ENCODE measurements at places on chromosomes 6 and 20.

DNA sequence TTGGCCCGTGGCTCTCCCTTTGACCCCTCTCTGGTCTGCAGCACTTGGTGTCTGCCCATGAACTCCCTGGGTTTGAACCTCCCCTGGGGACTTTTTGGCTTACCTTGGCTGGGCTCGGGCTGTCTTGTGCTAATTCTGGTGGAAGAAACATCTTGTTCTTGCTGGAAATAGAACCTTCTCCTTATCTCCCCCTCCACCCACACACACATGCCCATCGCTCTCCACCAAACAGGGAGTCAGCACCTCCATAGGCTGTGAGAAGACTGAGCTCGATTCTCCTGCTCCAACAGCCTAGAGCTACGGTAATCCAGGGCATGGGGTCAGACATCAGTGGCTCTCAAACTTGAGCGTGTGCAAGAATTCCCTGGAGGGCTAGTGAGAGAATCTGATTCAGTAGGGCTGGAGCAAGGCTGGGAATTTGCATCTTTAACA is 114.4 kb upstream of the SLC22A23 start:
- H3K4me3 ChIP-seq: no peak overlapping the region
- H3K27ac ChIP-seq: no peak overlapping the region
- no peaks in the 10 kb centered on the region for H3K36me3 ChIP-seq
- no peak for DNase-seq
- H3K4me1 ChIP-seq: no peaks in the 10 kb centered on the region

GRCh38 chr6:35569011-35569461 is 56.3 kb upstream of the TULP1 start:
- peaks cover 20% of the 10 kb centered on the region for H3K36me3 ChIP-seq
- DNase-seq: peak; percentile 8
- H3K27me3 ChIP-seq: peaks cover 12% of the 10 kb centered on the region
- H3K4me1 ChIP-seq: no peaks in the 10 kb centered on the region
- no peak overlapping the region for H3K4me3 ChIP-seq

- H3K4me3 ChIP-seq: no peak overlapping the region
- H3K27ac ChIP-seq: no peak overlapping the region
- DNase-seq: no peak
- peaks cover 26% of the 10 kb centered on the region for H3K27me3 ChIP-seq
- H3K4me1 ChIP-seq: no peaks in the 10 kb centered on the region
Observed at GRCh38 chr6:117829594-117830319, 77.3 kb upstream of the SLC35F1 start.

- no peak overlapping the region for H3K27ac ChIP-seq
- H3K36me3 ChIP-seq: no peaks in the 10 kb centered on the region
- H3K4me3 ChIP-seq: no peak overlapping the region
- DNase-seq: no peak
- H3K4me1 ChIP-seq: peaks cover 21% of the 10 kb centered on the region
- no peaks in the 10 kb centered on the region for H3K27me3 ChIP-seq
Observed at GRCh38 chr6:152543519-152543918, 93.6 kb downstream of the SYNE1 start.

- no peak overlapping the region for H3K27ac ChIP-seq
- H3K36me3 ChIP-seq: no peaks in the 10 kb centered on the region
- DNase-seq: no peak
- H3K4me3 ChIP-seq: no peak overlapping the region
Observed at GRCh38 chr20:32635764-32636163, 38.0 kb downstream of the C20orf203 start.

- H3K4me1 ChIP-seq: no peaks in the 10 kb centered on the region
- DNase-seq: no peak
- no peaks in the 10 kb centered on the region for H3K27me3 ChIP-seq
- H3K36me3 ChIP-seq: no peaks in the 10 kb centered on the region
- H3K4me3 ChIP-seq: no peak overlapping the region
Observed at GRCh38 chr6:110573136-110573535, 96.7 kb upstream of the SLC22A16 start.

- no peaks in the 10 kb centered on the region for H3K27me3 ChIP-seq
- H3K36me3 ChIP-seq: peaks cover 3% of the 10 kb centered on the region
- no peak overlapping the region for H3K27ac ChIP-seq
- H3K4me3 ChIP-seq: no peak overlapping the region
- DNase-seq: no peak
Observed at GRCh38 chr6:145863988-145864616, 49.5 kb upstream of the FBXO30 start.

GRCh38 chr6:162306616-162307015 is 420.9 kb downstream of the PRKN start:
- no peak overlapping the region for H3K27ac ChIP-seq
- no peaks in the 10 kb centered on the region for H3K27me3 ChIP-seq
- H3K36me3 ChIP-seq: no peaks in the 10 kb centered on the region
- no peak for DNase-seq
- no peak overlapping the region for H3K4me3 ChIP-seq
- H3K4me1 ChIP-seq: no peaks in the 10 kb centered on the region

GRCh38 chr20:23157734-23158133 is 71.6 kb upstream of the CD93 start:
- H3K27ac ChIP-seq: no peak overlapping the region
- H3K36me3 ChIP-seq: no peaks in the 10 kb centered on the region
- no peak for DNase-seq
- H3K4me1 ChIP-seq: peaks cover 5% of the 10 kb centered on the region
- H3K4me3 ChIP-seq: no peak overlapping the region

GRCh38 chr6:154491567-154492470 is 18.7 kb downstream of the CNKSR3 start:
- H3K4me3 ChIP-seq: no peak overlapping the region
- DNase-seq: no peak
- no peak overlapping the region for H3K27ac ChIP-seq
- H3K36me3 ChIP-seq: no peaks in the 10 kb centered on the region
- H3K27me3 ChIP-seq: peaks cover 14% of the 10 kb centered on the region

DNA sequence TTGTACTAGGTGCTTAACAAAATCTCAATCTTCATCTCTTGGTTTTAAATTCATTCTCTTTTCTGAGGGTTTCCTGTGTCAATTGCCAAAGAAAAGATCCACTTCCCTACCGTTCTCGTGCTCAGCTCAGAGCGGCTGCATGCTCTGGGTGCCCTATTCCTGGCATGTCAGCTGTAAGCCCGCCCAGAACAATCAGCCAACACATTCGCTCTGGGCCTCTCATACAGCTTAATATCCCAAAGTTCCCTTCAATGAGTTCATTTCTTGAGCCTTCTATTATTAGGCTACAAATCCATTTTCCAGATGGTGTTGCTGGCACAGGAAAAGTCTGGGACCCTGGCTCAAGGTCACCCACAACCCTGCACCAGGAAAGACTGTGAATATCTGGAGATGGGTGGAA is 24.3 kb upstream of the LRFN2 start:
- H3K4me3 ChIP-seq: no peak overlapping the region
- peaks cover 3% of the 10 kb centered on the region for H3K36me3 ChIP-seq
- H3K27me3 ChIP-seq: peaks cover 69% of the 10 kb centered on the region
- DNase-seq: no peak
- no peak overlapping the region for H3K27ac ChIP-seq
- H3K4me1 ChIP-seq: no peaks in the 10 kb centered on the region

- H3K27ac ChIP-seq: no peak overlapping the region
- H3K4me1 ChIP-seq: no peaks in the 10 kb centered on the region
- no peak for DNase-seq
- no peaks in the 10 kb centered on the region for H3K36me3 ChIP-seq
Observed at GRCh38 chr20:63141531-63141930, 74.4 kb downstream of the YTHDF1 start.

- no peak for DNase-seq
- peaks cover 30% of the 10 kb centered on the region for H3K27me3 ChIP-seq
- H3K36me3 ChIP-seq: no peaks in the 10 kb centered on the region
- no peak overlapping the region for H3K27ac ChIP-seq
Observed at GRCh38 chr6:151154418-151154817, 85.3 kb upstream of the AKAP12 start.

GRCh38 chr20:689348-689747 is 13.7 kb upstream of the SCRT2 start:
- no peak overlapping the region for H3K4me3 ChIP-seq
- peaks cover 5% of the 10 kb centered on the region for H3K36me3 ChIP-seq
- no peaks in the 10 kb centered on the region for H3K4me1 ChIP-seq
- peaks cover 89% of the 10 kb centered on the region for H3K27me3 ChIP-seq
- no peak overlapping the region for H3K27ac ChIP-seq
- DNase-seq: no peak

DNA sequence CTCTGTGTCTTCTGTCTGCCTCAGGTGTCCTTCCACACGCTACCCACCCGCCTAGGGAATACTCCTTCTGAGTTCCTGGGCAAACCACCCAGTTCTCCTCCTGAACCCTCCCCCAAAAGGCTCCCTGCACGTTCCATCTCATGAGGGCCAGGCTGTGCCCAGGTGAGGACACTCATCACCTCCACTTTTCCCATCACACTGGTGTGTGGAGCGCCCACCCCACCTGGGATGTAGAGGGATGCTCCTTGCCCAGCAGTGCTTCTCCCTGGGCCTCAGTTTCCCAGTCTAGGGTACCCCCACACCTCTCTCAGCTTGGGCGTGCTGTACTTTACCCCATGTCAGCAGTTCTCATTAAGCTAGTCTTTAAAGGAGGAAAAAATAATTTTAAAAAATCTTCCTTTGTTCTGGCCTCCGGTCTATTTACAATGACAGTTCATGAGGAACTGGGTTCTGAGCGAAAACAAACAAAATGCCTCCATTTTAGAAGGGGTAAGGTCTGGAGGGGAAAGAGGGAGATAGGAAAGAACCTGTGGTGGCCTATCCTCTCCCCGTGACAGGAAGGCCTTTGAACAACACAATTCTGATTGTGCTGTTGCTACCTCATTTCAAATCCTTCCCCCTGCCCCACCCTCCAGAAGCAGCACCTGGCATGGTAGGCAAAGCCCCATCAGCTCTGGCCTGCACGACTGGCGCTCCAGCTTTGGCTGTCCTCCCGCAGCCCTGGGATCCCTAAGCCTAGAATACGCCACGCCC is 1.7 kb upstream of the C20orf203 start:
- DNase-seq: no peak
- H3K4me3 ChIP-seq: no peak overlapping the region
- no peaks in the 10 kb centered on the region for H3K36me3 ChIP-seq
- H3K27me3 ChIP-seq: no peaks in the 10 kb centered on the region
- H3K4me1 ChIP-seq: peaks cover 15% of the 10 kb centered on the region

- no peaks in the 10 kb centered on the region for H3K4me1 ChIP-seq
- no peak overlapping the region for H3K4me3 ChIP-seq
- H3K27me3 ChIP-seq: no peaks in the 10 kb centered on the region
- H3K27ac ChIP-seq: no peak overlapping the region
Observed at GRCh38 chr20:11222243-11222642, 548.4 kb upstream of the JAG1 start.

- H3K27ac ChIP-seq: no peak overlapping the region
- peaks cover 8% of the 10 kb centered on the region for H3K36me3 ChIP-seq
- no peak for DNase-seq
- H3K27me3 ChIP-seq: no peaks in the 10 kb centered on the region
- no peak overlapping the region for H3K4me3 ChIP-seq
- H3K4me1 ChIP-seq: peaks cover 7% of the 10 kb centered on the region
Observed at GRCh38 chr6:113635222-113635986, 221.7 kb upstream of the MARCKS start.

DNA sequence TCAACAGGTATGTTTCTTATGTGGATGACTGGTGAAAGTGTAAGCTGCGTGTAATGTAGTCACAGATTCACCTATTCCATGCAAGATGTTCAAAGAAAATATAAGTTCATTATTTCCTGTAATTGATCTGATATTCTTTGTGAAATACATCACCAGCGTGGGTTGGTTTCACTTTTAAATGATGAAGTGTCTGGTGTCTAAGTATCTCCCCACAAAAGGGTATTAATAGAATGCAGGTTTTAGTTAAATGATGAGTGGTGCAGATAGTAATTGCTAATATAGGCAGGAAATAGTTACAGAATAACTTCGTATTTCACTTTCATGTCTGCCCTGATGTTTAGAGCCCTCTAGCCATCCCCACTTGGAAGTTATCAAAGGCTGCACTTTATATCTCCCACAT is 22.2 kb downstream of the PGBD1 start:
- peak overlapping the region; percentile 7 for H3K27ac ChIP-seq
- peaks cover 7% of the 10 kb centered on the region for H3K27me3 ChIP-seq
- no peaks in the 10 kb centered on the region for H3K36me3 ChIP-seq
- peak overlapping the region; percentile 27 for H3K4me3 ChIP-seq

DNA sequence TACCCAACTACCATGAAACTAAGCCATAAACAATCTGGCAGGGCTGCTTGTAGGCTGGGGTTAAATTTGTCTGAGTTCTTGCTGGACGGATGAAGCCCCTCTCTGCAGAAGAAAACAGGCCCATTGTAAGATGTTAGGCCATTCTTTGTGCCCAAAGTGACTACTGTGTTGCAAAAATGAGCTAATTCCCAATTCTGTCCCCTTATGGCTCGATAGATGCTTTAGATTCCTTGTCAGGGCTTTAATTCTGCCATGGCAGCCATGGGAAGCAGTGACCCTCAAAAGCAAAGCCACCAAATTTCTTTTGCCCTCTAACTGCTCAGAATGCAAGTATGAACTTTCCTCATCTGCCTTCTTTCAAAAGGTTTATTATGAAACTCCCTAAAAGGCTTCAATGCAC is 45.2 kb downstream of the LAMA4 start:
- no peak for DNase-seq
- no peaks in the 10 kb centered on the region for H3K36me3 ChIP-seq
- H3K27me3 ChIP-seq: peaks cover 44% of the 10 kb centered on the region
- H3K27ac ChIP-seq: no peak overlapping the region
- no peaks in the 10 kb centered on the region for H3K4me1 ChIP-seq

DNA sequence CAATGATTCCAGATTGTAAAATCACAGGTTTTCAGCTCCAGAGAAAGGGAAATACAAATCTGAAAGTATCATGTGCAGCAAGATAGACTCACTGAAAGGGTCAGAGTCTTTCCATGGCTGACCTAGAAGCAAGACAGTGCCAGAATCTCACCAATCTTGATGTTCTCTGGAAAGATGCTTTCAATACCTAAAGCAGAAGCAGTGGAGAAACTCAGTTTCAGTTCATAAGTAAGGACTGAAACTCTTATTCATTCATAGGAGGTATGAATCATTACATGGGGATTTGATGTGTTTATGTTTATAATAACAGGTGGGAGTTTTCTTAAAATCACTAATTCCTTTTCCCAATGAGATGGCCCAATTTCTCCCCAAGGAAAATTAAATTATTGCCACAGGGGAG is 42.5 kb downstream of the SLC2A12 start:
- H3K27me3 ChIP-seq: peaks cover 34% of the 10 kb centered on the region
- H3K4me1 ChIP-seq: no peaks in the 10 kb centered on the region
- no peaks in the 10 kb centered on the region for H3K36me3 ChIP-seq
- H3K27ac ChIP-seq: no peak overlapping the region

DNA sequence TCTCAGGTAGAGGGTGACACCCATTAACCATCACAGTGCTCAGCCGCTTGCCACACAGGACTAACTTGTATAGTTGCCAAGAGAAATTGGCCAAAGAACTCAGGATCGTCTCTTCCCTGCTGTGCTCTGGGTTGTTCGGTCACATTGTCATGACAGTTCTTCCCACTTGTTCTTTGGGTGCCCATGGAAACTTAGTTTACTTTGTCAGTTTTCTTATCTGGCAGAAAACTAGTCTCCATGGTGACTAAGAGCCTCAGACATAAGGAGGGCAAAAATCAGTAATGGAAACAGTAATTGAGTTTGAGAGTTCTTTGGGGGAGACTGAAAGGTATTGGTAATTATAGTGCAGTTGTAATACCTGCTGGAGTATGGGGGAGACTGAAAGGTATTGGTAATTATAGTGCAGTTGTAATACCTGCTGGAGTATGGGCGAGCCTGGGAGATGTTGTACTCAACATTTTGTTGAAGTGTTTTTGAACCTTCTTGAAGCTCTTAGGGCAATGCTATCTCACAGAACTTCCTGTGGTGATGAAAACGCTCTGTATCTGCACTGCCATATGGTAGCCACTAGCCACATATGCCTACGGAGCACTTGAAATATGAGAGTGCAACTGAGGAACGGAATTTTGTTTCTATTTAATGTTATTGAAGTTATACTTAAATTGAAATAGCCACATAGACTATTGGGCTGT is 95.2 kb upstream of the HDGFL1 start:
- H3K4me1 ChIP-seq: no peaks in the 10 kb centered on the region
- no peaks in the 10 kb centered on the region for H3K36me3 ChIP-seq
- H3K27ac ChIP-seq: no peak overlapping the region
- no peak overlapping the region for H3K4me3 ChIP-seq
- DNase-seq: no peak
- no peaks in the 10 kb centered on the region for H3K27me3 ChIP-seq

Data from effector memory CD8-positive, alpha-beta T cell (primary cell).